Activated T-helper 17 cell treated with anti-CD3 and anti-CD28 coated beads, Interleukin-2, amount 50 U/mL, for 72 hours (primary cell): ENCODE measurements at places on chromosomes 3 and 15. TPM values are rescaled to one million over a fixed set of nuclear protein-coding genes. Genes with fewer than 3 reads are reported as not detected.

Gene CYP1A2
- not detected for total RNA-seq

- ATAC-seq, result peak; percentile 58
Observed at GRCh38 chr3:40627095-40627494, 102.3 kb downstream of the ZNF621 start.

GRCh38 chr3:94167796-94168195 lies 104.9 kb downstream of the NSUN3 start:
- no peak for ATAC-seq

Gene CAMK2N2
- 0.64 TPM for total RNA-seq

Gene TEX9
- total RNA-seq, result 1.8 TPM

- no peak for ATAC-seq
Observed at GRCh38 chr3:57951066-57951882, 56.9 kb upstream of the FLNB start.

Gene AGBL1
- 0.19 TPM for total RNA-seq

DNA sequence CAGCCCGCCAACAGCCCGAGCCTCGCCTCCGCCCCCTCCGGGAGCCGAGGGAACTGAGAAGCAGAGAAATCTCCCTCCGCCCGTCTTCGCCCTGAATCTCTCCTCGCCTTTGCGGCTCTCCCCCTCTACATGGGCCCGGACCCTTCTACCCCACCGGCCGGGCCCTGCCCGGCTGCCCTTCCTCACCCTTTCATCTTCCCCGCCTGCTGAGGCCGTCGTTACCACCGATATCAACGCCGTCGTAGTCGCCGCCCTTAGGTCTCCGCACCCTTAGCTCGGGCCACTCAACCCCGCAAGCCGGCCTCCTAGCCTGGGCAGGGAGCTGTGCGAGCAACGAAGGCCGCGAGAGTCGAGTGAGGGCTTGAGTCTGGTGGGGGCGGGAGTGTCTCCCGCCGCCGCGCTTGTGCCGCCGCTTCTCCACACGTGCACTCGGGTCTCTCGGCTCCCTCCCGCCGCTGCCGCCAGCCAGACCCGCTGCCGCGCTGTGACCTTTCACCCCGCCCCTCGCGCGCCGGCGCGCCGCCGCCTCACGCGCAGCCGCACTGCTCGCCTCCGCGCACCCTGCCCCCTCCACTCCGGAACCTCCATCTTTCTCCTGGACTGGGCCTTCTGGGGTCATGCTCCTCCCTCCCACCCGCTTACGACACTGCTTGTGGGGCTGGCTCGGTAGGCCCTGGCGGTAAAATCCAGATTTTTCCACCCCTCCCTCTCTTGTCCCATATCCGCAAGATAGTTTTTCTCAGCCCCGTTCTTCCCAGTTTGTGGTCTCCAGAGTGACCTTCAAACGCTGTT lies at the start of gene NAA50:
NAA50 (minus strand) TSS at position 494 of the 792 bp plus-strand sequence; CDS start at position 194, 300 bp downstream.
- ATAC-seq, result peak; percentile 72

DNA sequence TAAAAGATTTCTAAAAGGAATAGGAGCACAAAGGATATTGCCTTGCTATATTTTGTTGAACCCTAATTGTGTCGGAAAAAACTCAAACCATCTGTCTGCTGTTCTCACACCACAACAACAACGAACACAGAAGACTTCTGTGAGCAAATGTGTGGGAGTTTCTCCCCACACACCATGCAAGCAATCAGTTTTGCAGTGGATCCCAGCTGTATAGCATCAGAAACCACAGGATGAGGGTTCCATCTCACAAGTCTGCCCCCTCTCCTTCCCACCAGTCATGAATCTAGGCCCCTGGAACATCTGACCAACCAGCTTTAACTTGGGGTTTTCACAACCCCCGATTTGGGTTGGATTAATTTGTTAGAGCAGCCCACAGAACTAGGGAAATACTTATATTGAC lies 91.3 kb upstream of the SLC4A7 start:
- no peak for ATAC-seq

GRCh38 chr3:23221136-23221535 lies 18.0 kb downstream of the UBE2E2 start:
- ATAC-seq, result no peak

DNA sequence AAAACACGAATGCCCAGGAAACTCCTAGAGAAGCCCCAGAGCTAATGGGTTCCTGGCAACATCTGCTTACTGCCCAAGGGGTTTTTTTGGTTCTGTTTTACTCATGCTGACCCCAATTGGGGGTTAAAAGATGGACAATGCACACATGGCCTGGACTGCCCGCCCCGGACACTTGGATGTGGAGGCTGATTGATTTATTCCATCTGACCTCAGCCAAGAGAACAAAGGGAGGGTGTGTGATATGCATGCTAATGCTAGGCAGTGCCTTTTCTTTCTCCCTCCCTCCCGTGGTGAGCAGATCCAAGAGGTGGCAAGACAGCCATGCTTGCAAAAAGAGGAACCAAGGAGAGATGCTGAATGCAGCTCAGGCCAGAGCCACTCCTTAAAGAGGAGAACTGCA lies 3.3 kb upstream of the LRTM1 start:
- ATAC-seq, result no peak

DNA sequence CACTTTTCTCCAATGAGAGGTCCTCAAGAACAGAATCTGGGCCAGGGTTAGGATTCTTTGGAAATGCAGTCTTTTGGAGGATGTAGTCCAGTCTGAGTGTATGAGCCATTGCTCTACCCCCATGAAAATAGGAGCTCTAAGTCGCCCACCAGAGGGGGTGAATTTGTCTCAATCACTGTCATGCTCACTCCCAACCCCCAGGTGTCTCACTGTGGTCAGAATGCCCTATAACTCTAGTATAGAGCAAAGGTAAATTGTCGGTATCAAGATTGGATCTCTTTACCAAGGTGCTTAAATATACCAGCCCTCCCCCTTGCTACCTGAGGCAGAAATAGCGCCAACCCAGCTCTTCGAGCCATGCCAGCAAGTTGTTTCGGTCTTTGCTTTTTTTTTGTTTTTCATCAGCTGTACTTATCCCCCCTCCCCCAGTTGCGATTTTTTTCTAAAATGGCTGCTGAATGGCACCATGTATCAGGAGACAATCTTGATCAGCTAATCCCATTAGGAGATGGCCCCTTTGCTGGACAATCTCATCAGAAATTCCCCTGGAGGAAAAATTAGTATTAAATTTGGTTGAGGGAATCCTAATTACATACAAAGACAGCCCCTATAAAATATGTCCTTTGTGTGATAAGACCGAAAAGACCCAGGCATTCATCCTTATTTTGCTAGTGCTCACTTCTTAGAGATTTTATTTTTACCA lies 130.7 kb downstream of the EBLN2 start:
- no peak for ATAC-seq

- no peak for ATAC-seq
Observed at GRCh38 chr15:51202783-51203182, 108.1 kb upstream of the TNFAIP8L3 start.

DNA sequence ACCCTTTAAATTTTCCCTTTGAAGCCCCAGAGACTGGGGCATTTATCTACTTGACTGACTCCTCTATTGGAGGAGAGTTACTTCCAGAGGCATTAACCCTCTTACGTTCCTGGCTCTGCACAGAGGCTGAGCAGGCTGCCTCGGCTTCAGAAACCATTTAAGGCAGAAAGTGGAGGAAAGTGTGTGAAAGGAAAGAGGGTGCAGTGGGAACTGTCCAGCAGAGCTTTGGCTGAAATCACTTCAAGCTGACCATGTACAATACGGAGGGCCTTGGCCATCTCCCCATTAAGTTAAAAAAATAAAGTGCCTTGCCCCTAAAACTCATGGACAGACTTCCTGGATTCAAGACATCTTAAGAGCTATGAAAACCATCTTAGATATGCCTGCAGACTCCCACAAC lies 238.7 kb downstream of the SV2B start:
- ATAC-seq, result no peak

DNA sequence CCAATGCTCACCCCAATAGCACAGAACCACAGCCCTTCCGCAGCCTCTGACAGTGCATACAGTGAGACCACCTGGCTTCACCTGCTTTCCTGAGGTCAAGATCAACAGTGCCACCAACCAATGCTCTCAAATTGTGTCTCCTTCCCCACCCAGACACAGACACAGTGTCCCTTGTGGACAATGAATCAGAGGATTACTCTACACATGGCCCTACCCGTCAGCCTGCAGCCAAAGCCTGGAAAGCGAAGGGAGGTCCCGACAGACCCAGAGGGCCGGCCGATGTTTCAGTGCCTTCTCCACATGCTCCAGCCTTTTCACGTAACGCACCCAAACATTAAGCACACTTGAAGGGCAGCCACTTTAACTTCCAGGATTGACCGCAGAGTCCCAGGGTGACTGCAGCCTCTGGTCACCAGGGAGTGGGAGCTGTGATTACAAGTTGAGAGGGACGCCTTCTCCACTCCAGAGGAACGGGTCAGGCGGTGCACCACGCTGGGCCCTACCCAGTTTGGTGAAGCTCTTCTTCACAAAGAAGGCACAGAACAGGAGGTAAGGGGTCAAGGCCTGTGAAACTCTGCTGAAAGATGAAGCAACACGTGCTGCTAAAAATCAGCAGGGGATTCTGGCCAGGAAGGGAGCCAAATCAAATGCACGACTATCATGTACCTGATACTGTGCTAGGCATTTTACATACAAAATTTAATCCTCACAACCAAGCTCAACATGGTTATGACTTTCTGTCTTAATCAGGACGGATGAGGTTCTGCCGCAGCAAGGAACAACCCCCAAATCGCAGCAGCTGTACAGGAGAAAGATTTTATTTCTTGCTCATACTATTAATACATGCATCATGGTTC lies 17.2 kb downstream of the KLHL25 start:
- ATAC-seq, result no peak

GRCh38 chr15:90986790-90987507 lies 7.4 kb downstream of the PRC1 start:
- no peak for ATAC-seq

Gene CCDC39
- not detected for total RNA-seq

- ATAC-seq, result peak; percentile 63
Observed at GRCh38 chr15:55221090-55222011, 24.6 kb upstream of the RSL24D1 start.

- no peak for ATAC-seq
Observed at GRCh38 chr3:156493887-156494286, 61.0 kb downstream of the SSR3 start.

- ATAC-seq, result no peak
Observed at GRCh38 chr15:50009634-50010033, 109.4 kb downstream of the ATP8B4 start.

Gene RPUSD3
- total RNA-seq, result 66.9 TPM
